HCT116 (cell line): ENCODE measurements at places on chromosomes 12 and 14. TPM values are rescaled to one million over a fixed set of nuclear protein-coding genes. Genes with fewer than 3 reads are reported as not detected.

Gene ACAD10
- 25.3 TPM for total RNA-seq

Gene NINJ2
- not detected for total RNA-seq

Gene TAS2R10
- 0.81 TPM for total RNA-seq

Gene GTF2A1
- 39.7 TPM for total RNA-seq

Gene CMKLR1
- 0.15 TPM for total RNA-seq

Gene PRR4
- 2.2 TPM for total RNA-seq

GRCh38 chr12:94286583-94287244, 138.3 kb downstream of the PLXNC1 start:
- DNase-seq, result no peak

DNA sequence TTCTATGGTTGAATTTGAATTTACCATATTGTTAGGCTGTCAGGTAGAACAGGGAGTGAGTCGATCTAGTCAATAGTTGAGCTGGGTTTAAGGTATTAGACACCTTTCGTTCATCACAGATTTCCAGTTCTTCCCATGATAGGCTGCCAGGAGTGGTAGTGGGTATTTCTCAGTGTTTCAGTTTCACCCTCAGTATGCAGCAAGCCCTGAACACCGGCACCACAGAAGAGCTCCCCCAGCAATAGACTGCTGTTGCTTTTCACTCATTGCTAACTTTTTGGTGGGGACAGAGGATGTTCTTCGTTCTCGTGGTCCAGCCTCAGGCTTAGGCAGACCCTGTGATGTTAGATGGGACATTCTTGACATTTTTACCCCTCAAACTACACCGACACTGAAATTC, 164.6 kb downstream of the PTPRO start:
- DNase-seq, result no peak

- DNase-seq, result no peak
Observed at GRCh38 chr12:122934722-122935121, 31.5 kb downstream of the ABCB9 start.

GRCh38 chr12:130249376-130249775, 87.1 kb downstream of the FZD10 start:
- DNase-seq, result no peak

DNA sequence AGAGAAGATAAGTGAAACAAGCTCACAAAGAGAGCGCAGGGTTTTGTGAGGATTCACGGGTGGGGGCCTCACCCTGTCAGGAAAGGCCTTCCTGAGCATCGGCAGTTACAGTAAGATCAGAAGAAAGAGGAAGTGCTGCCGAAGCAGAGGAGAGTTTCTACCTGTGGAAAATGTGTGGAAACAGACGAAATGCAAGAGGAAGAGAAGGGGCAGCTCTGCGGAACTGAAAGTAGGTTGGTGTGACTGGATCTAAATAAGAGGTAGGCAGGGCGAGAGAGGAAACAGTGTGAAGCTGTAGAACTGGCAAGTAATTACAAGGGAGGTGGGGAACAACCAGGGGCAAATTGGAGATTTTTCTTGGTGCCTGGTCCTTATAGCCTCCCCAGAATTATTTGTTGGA, 2.6 kb downstream of the GPR68 start:
- no peak for DNase-seq

- no peak for DNase-seq
Observed at GRCh38 chr14:77023001-77023996, 5.2 kb downstream of the IRF2BPL start.

GRCh38 chr14:76050797-76051392, 65.3 kb downstream of the IFT43 start:
- DNase-seq, result peak; percentile 21

GRCh38 chr14:101948666-101949216, 15.6 kb upstream of the DYNC1H1 start:
- DNase-seq, result no peak

GRCh38 chr12:25005376-25005775, 56.5 kb upstream of the BCAT1 start:
- DNase-seq, result no peak

GRCh38 chr12:2267703-2268470, 215.1 kb downstream of the CACNA1C start:
- DNase-seq, result no peak

DNA sequence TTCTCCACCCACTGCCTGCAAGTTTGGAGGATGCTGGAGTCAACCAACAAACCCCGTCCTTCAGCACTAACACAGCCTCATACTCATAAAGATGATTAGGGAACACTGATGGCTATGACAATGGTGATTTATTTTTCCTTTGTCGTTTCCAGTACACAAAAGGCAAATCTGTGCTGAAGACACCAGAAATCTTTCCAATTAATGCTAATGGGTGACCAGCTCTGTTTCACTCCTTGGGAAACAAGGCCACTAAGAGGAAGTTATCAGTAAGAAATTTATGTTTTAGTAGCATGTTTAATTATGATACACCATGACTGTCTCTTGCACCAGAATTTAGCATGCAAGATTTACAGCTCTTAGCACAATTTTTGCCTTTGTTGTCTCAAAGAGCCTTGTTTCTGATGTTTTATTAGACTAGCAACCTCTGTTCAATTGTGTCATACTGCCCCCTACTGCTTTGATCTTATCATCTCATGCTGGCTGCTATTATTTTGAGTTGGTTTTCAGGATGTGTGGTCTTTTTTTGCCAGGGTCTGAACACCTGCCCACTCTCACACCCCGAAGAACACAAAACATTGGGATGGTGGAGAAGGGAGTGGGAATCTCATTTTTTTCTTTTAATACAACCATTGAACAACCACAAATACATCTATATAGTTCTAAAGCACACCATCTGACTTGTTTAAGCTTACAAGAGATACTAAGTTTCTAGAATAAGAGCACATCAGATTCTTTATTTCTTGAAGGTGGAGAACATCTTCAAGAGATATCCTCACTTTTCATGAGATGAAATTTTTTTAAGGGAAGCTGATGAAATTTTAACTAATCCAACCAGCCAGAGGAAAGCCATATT, 160.9 kb downstream of the SPTSSA start:
- DNase-seq, result peak; percentile 28

DNA sequence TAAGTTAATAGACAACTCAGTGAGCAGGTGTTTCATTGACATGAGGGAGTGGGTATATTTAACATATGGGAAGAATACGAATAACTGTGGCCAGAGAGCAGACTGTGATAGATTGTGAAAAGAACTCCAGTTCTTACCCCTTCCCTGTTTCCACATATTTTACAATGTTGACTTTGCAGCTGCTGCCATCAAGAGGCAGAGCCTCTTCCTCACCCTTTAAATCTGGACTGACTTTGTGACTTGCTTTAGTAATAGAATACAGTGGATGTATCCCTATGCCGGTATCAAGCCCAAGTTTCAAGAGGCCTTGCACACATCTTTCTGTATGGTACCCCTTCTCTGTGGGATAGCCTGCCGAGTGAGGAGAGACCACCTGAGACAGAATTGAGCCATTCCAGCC, 356.7 kb downstream of the ETNK1 start:
- DNase-seq, result no peak
